Fibroblast of villous mesenchyme (primary cell): ENCODE measurements at places on chromosomes 3 and 15. TPM values are rescaled to one million over a fixed set of nuclear protein-coding genes. Genes with fewer than 3 reads are reported as not detected.

Gene TADA3
- total RNA-seq, result 92.4 and 109 TPM in 2 replicates

Gene HRH1
- 13.2 and 26.8 TPM in 2 replicates for total RNA-seq

Gene PRRT3
- 3.2 and 3.5 TPM in 2 replicates for total RNA-seq

Gene PPCDC
- 7.4 and 7.8 TPM in 2 replicates for total RNA-seq

Gene ANKDD1A
- 3.9 and 7.1 TPM in 2 replicates for total RNA-seq

Gene TMC3
- not detected in 2 replicates for total RNA-seq

Gene FETUB
- not detected in 2 replicates for total RNA-seq

Gene TASOR
- total RNA-seq, result 61.2 and 94.1 TPM in 2 replicates

Gene RARB
- 13.2 and 21.6 TPM in 2 replicates for total RNA-seq

Gene CACNA1D
- total RNA-seq, result under 0.01 TPM in 1 of 2 replicates, not detected in the other

Gene BFSP2
- total RNA-seq, result not detected in 2 replicates

Gene PLCH1
- total RNA-seq, result 11.7 and 14.2 TPM in 2 replicates

Gene EPHB3
- 2.2 and 3.5 TPM in 2 replicates for total RNA-seq

Gene SLC22A13
- 0.32 and 0.43 TPM in 2 replicates for total RNA-seq

Gene ARL13B
- 14.7 and 15.5 TPM in 2 replicates for total RNA-seq

GRCh38 chr3:171255236-171255806, 204.9 kb downstream of the TNIK start:
- no peak for DNase-seq

DNA sequence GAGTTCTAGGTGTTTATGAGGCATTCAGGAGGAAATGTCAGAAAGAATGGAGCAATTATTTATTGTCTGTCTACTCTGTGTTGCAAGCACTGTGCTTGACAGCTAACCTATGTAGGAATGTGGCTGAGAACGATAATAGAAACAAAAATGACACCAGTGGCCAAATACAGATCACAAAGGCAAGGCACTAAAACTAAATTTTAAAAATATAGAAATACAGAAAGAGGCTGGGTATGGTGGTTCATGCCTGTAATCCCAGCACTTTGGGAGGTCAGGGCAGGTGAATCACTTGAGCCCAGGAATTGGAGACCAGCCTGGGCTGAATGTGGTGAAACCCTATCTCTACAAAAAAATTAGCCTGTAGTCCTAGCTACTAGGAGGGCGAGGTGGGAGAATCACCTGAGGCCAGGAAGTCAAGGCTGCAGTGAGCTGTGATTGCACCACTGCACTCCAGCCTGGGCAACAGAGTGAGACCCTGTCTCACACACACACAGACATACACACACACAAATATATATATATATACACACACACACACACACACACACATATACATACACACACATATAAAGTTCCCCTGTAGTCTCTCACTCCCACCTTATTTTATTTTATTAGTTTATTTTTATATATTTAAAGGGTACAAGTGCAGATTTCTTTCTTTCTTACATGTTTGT, 6.0 kb downstream of the PRKCI start:
- peak; percentile 28 for DNase-seq

GRCh38 chr3:133158686-133159085, 120.5 kb downstream of the TMEM108 start:
- no peak for DNase-seq

DNA sequence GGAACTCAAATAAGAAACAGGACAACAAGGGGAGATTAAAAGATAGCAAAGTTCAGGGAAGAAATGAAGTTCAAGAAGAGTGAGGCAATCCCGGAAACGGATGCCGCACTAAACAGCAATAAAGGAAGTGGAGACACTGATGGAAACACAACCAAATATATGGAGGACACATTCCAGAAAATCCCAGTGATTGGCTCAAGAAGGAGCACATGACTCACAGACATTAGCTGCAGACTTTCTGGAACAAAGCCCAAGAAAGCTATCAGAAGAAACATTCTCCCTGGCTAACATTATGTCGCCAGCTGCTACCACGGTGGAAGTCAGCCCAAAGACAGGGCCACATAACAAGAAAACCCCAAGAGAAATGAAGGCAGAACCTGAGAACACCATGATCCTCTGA, 18.1 kb upstream of the VGLL4 start:
- peak; percentile 40 for DNase-seq

DNA sequence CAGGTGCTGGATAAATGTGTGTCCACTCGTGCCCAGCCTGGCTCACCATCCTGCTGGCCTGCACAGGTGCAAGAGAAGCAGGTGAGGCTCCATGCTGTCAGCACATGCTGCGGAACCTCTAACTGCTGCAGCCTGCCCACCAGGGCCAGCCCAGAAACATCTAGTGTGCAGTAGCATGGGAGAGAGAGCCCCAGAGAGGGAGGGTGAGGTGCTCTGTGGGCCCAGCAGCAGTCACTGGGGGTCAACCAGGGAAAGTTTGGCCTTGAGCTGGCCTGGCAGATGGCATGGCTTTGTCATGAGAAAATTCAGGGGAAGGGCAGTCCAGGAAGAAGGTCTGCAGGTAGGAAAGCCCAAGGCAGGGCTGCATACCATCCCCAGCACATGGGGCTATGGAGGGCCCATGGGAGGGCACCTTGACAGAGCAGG, 18.2 kb upstream of the PRR23E start:
- no peak for DNase-seq

DNA sequence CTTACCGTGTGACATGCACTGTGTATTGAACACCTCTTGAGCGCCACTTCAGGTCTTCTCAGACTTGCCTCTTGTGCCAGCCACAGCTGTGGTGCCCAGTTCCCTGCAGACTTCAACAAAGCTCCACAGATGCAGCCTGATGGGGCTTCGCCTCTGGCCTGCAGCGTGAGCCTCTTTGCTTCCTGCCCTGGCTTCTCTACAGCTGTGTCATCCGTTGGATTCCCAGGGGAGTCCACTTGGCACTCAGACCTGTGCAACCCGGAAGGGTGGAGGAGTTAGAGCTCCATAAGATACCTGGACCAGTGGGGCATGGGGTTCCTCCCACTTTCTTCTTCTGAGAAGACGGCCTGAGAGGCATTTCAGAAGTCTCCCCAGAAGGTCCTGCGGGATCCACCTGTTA, 57.7 kb upstream of the BNIP2 start:
- no peak for DNase-seq

- DNase-seq, result no peak
Observed at GRCh38 chr3:536417-536813, 339.9 kb downstream of the CHL1 start.

- DNase-seq, result no peak
Observed at GRCh38 chr3:119301662-119302061, 7.5 kb downstream of the ARHGAP31 start.

DNA sequence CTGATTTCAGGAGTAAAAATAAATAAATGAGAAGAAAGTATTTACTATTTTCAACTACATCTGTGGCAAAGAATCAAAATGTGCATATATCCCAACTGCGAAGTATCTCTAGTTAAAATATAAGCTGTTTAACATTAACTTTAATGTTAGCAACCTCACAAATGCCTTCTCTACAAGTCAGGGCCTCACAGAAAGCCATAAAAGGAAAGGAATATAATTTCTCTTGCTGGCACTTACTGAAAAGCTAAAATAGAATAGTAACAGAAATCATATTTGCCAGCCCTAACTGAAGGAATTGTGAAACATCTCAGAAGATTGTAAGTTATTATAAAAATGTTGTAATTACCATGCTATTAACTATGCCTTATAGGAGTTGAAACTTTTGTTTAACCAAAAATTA, 65.1 kb upstream of the MBNL1 start:
- DNase-seq, result peak; percentile 19

- DNase-seq, result no peak
Observed at GRCh38 chr3:135487261-135487660, 478.3 kb upstream of the PPP2R3A start.

GRCh38 chr3:169075710-169076109, 587.8 kb downstream of the MECOM start:
- no peak for DNase-seq

GRCh38 chr15:77836121-77836692, 203.5 kb upstream of the LINGO1 start:
- peak; percentile 28 for DNase-seq

GRCh38 chr15:57165992-57166391, 210.3 kb upstream of the CGNL1 start:
- no peak for DNase-seq

DNA sequence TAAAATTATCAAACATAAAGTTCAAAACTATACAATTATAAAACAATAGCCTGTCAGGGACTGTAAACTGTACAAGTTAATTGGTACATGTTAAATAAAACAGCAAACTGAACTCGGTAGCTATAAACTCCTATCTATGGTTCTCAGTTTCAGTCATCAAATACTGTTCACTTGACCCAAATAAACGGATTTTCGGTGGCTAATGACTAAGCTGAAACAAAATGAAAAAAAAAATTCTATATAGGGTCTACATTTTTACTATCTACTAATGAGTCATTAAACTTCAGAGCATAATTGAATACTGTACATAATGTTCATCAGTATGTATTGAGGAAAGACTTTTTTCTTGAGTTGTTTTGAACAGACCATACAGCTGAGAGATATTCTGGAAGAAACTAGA, 6.6 kb downstream of the PROK2 start:
- no peak for DNase-seq

DNA sequence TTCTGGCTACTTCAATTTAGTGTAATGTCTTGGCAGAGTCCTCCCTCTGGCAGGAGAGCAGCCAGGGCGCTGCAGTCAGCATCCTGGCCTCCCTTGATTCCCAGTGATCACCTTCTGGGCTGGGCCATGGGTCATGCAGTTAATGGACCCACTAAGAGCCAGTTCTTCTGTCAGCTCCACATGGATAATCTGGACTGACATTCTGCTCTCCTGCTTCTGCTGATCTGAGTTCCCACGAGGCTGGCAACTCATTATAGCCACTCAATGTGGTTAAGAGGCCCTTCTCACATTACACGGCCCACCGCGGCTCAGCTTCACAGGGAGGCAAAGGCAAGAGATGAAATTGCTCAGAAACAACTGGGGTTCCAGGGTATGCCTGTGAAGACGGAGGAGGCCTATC, 94.0 kb downstream of the WDR76 start:
- peak; percentile 31 for DNase-seq

DNA sequence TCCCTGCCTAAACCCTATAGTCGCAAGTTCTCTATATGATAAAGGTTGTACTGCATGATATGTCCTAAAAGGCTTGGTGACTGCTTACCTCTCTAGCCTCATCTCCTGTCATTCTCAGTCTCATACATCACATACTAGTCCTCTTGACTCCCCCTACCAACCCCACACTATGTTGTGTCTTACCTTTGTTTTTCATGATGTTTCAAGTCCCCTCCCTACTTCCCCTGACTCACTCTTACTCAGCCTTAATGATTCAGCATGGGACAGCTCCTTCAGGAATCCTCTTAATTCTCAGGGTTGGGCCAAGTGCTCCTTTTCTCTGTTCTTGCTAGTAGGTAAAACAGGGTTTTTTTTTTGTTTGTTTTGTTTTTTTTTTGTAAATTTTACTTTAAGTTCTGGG, 49.6 kb downstream of the SLMAP start:
- DNase-seq, result peak; percentile 67

- DNase-seq, result peak; percentile 81
Observed at GRCh38 chr3:111112913-111113312, 41.3 kb downstream of the NECTIN3 start.

DNA sequence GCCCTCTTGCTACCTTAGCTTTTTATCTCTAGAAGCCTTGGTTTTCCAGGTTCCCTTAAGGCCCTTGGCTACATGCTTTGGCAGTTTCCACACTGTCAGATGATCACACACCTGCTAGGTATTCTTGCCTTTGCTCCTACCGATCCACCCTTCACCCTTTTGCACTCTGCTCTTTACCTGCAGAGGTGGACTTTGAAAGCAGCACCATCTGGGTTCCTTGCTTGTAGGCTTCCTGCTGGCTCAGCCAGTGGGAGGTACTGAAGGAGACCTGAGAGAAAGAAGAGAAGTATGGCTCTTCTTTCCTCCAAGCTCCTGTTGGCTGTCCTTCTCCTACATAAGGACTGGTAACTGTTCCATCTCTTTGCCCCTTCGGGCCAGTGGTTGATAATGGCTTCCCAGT, 7.3 kb upstream of the ZNF592 start:
- no peak for DNase-seq

DNA sequence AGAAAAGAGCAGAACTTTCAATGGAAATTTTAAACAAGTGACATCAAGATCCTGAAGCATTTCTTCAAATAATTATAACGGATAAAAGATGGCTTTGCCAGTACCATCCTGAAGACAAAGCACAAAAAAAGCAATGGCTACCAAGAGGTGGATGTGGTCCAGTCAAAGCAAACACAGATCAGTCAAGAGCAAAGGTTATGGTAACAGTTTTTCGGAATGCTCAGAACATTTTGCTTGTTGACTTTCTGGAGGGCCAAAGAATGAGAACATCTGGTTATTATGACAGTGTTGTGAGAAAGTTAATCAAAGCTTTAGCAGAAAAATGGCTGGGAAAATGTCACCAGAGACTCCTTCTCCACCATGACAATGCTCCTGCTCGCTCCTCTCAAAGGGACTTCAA, 31.5 kb downstream of the FEM1B start:
- DNase-seq, result peak; percentile 77

- DNase-seq, result no peak
Observed at GRCh38 chr3:53834429-53835095, 11.7 kb downstream of the CHDH start.

DNA sequence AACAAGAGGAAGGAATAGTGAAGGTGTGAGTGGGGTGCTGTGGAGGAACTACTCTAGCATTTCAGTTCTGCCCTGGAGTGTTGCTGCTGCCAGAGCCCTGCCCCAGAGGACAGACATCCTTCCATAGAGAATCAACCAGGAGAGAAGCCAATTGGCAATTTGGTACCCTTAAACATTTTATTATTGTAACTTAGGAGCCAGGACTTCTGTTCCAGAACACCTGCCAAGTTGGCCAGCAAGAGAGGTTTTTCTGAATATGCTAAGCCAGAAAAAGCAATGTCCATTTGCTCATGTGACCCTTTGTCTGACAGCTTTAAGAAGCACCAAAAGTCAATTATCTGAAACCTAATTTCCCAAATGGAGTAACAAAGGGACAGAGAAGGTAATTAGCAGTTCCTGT, 264.9 kb downstream of the MEX3B start:
- no peak for DNase-seq

DNA sequence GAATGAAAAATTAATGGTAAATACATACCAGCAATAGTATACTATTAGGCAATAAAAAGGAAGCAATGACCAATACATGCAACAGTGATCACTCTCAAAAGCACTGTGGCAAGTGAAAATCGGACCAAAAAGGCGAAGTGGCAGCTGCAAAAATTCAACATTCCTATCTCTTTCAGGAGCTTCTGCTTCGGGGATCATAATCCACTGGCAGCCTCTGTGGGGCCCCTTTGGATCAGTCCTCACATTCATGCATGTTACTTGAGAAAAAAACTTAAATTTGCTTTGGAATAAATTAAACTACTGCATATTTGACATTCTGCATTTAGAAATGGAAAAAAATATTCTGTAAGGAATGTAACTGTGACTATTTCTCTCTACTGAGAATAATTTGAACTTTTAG, 425.6 kb downstream of the NR2F2 start:
- no peak for DNase-seq

DNA sequence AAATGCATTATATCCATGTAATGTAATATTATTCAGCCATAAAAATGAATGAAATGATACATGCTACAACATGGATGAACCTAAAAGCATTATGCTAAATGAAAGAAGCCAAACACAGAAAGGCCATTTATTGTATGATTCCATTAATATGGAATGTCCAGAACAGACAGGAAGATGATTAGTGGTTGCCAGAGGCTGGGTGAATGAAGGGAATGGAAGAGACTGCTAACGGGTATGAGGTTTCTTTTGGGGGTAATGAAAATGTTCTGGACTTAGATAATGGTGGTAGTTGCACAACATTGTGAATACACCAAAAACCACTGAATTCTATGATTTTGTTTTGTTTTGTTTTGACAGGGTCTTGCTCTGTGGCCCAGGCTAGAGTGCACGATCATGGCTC, 61.6 kb upstream of the MAP4 start:
- peak; percentile 78 for DNase-seq
